ENCODE measurements at places on chromosomes 16 and 17. TPM values are rescaled to one million over a fixed set of nuclear protein-coding genes. Genes with fewer than 3 reads are reported as not detected.

- no peak for DNase-seq
Observed at GRCh38 chr16:75121949-75122568, 5.5 kb upstream of the LDHD start.

Gene TBC1D3
- total RNA-seq: not detected

- DNase-seq: no peak
Observed at GRCh38 chr17:16977932-16978331, 6.0 kb upstream of the TNFRSF13B start.

GRCh38 chr17:19709841-19710240, 6.5 kb downstream of the SLC47A2 start:
- no peak for DNase-seq

GRCh38 chr16:67563708-67564468, 1.6 kb downstream of the CTCF start:
- no peak for DNase-seq

GRCh38 chr17:45307290-45308015, 9.4 kb downstream of the MAP3K14 start:
- DNase-seq: no peak

Gene KRT36
- not detected for total RNA-seq

GRCh38 chr17:79192503-79193351, 118.1 kb downstream of the ENGASE start:
- DNase-seq: no peak

DNA sequence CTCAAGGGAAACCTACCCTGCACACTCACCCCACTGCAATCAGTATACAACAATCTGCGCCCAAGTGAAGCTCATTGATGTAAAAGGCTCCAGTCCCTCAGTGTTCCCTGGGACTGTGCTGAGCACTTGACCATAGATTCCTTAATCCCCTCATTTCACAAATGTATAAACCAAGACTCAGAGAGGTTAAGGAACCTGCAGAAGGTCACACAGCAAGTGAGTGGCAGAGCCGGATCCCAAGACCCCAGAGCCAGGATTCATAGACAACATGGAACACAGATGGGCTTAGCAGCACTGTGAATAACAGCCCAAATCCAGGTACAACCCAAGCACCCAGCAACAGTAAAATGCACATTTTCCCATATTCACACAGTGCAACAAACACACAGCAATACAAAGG, 225.7 kb downstream of the C16orf78 start:
- no peak for DNase-seq

Gene CCL5
- 5.5 TPM for total RNA-seq

GRCh38 chr17:34398990-34399389, 36.0 kb upstream of the CCL1 start:
- no peak for DNase-seq

Gene HS3ST3A1
- total RNA-seq: not detected

DNA sequence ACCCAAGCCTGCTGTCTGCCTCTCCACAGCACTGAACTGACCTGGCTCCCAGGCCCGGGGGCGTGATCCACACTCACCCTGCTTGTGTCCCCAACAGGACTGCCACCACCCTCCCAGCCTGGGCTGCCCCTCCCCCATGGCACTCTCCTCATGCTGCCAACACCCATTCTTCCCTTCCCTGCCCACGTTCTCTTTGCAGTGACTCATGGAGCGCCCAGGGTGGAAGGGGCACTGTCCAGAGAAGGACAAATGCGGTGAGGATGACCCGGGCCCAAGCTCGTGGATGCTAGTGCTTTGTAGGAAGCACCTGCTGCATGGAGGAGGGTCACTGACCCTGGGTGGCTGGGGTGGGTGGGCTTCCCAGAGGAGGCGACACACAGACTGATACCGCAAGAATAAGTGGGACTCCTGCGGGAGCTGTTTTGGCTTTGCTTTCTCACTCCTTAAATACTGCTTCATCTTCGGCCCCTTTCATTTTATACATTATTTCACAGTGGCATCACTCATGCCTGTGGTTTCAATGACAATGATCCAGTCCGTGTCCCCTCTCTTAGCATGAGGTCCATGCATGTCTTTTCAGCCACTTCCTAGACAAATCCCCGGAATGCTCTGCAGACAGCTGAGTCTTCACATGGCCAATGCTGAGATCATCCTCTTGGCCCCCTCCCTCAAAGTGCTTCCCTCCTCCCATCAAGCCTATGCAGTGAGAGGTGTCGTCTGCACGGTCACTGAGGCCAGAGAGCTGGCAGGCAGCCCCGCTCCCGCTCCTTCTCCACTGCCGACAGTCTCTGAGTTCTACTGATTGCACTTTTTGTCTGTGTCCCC, 17.6 kb downstream of the CDK5R1 start:
- no peak for DNase-seq

- DNase-seq: no peak
Observed at GRCh38 chr17:44267165-44267455, 825 bp downstream of the SLC4A1 start.

Gene NLRC3
- total RNA-seq: 0.65 TPM

DNA sequence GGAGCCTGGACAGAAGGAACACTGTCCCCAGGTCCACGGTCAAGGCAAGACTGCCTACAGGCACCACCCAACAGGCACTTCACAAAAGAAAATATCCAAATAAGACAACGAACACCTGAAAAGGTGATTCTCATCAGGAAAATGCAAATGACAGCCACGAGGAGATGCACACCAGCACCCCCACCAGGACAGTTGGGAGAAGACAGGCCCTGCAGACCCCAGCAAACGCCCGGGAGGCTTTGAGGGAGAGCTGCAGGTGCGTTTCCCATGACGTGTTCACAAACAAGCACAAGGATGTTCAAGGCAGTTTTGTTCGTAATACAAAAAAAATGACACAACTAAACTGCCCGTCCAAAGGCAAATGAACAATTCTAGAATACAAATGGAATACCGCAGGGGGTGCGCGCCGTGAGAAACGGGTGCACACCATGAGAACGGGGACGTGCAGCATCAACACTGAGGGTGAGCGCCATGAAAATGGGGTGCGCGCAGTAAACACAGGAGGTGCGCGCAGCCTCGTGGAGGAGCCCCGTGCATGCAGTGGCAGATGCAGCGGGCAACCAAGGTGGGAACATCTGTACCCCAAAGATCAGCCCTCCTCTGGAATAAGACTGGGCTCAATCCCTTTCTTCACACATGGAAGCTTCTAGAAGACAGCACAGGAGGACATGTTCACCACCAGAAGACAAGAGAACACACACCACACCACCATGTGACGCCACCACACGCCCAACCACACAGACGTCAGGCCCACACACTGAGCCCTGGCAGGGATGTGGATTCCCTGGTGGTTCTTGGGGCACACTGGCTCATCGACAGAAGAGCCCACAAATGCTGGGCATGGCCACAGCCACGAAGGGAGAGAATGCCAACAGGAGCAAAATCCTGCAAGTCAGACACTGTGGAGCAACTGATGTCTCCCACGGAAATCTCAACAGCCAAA, 91.2 kb downstream of the ZNF778 start:
- no peak for DNase-seq

Gene QRICH2
- total RNA-seq: 1.2 TPM

GRCh38 chr16:71276589-71277334, 12.4 kb downstream of the CMTR2 start:
- DNase-seq: no peak

DNA sequence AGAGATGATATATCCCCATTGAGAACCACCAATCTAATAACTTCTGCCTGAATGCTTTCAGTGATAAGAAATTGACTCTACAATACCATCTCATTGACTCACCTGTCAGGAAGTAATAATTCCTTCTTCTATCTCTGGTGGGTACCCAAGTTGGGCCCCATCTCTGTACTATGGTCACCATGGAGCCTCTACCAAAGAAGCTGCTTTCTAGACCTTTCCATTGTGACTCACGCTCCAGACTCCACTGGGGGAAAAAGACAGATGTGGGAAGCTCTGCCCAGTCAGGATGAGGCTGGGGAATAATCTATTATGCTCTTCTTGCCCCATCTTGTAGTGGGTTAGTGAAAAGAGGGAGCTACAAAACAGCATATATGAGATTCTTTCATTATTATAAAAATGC, 100.4 kb downstream of the COPRS start:
- no peak for DNase-seq

DNA sequence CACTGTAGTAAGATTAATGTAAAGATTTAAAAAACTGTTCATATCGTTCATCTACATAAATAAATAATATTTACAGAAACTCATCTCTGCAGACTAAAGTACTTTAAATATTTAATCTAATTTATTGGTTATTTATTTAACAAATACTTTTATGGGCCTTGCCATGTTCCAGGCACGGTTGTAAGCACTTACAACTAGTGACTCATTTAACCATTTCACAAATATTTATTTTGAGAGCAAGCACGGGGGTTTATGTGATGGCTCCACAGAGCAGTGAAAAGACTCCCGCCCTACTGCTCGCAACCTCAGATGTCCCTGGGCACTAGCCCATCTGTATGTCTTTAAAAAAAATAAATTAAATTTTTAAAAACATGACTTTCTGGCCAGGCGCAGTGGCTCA, 575.9 kb downstream of the WWOX start:
- DNase-seq: no peak

- DNase-seq: no peak
Observed at GRCh38 chr17:45265821-45266220, 3.9 kb upstream of the SPATA32 start.

DNA sequence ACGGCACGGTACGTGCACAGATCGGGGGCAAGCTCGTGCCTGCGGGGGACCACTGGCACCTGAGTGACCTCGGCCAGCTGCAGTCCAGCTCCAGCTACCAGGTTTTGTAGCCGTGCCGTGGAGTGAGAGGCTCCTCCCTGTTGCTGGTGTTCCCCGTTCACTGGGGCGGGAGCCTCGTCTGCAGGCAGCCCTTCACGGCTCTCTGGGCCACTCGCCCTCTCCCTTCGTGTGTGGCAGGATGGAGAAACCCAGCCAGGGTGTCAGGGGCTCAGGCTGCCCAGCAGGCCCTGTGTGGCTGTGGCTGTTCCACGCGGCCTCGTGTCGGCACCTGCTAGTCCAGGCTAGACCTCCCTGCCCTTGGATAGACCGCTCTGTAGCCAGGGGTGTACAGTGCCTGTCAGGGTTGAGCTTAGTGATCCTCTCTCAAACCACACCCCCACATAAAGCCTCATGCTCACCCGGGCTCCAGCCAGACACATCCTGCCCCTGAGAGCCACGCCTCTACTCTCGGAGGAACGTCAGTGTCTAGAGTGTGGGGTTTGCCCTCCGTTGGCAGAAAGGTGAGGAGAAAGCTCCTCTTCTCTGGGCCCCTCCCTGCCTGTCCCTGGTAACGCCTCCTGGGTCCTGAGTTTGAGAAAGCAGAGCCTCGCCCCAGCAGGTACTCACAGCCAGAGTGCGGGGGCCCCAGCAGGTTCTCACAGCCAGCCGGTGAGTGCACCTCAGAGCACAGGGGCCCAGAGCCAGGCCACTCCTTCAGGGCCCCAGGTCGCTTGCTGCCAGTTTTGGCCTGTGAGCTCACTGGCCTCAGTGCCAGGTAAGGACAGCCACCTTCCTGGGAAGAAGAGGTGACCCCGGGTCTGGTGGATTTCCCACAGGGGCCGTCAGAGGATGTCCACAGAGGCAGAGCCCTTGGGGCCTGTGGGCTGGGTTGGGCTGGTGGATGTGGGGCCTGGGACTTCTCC, 27.7 kb downstream of the NME3 start:
- DNase-seq: no peak

DNA sequence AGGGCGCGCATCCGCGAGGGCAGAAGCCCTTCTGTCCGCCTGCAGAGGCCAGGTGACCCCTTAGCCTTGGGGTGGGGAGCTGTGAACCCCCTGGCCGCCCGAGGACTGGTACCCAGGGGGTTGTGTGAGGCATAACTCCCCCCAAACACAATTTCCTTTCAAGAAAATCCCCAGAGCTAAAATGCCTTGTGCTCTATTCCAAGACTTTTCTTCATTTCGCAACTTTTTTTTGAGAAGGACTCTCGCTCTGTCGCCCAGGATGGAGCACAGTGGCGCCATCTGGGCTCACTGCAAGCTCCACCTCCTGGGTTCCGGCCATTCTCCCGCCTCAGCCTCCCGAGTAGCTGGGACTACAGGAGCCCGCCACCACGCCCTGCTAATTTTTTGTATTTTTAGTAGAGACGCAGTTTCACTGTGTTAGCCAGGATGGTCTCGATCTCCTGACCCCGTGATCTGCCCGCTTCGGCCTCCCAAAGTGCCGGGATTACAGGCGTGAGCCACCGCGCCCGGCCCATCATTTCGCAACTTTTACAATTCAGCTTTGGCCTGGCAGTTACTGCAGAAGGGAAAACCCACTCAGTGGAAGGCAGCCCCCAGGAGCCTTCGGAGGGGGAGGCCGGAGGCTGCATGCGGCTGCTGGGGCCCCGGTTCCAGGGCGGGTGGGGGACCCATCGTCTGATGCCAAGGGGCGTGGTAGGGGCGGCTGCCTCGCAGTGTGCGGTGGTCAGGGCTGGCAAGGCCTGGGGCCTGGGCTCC, 963 bp upstream of the APRT start:
- no peak for DNase-seq

Gene PIPOX
- 0.84 TPM for total RNA-seq

DNA sequence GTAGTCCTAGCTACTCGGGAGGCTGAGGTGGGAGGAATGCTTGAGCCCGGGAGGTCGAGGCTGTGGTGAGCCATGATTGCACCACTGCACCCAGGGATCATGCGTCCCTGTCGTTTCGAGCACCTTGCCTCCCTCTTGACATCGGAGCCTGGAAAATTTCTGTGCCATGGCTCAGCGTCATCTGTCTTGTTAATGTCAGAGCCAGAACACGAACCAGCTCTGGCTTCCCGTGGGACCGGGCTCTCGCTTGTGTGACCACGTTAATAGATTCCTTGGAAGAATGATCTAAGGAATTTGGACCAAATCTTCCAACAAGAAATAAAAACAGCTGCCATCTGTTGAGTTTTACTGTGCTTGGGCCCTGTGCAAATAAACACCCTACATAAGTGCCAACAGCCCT, 117.7 kb downstream of the ABCC1 start:
- no peak for DNase-seq

Gene PSME3IP1
- total RNA-seq: 50.9 TPM

GRCh38 chr17:59893676-59894100, 767 bp downstream of the RPS6KB1 start:
- DNase-seq: no peak

Gene GAST
- total RNA-seq: not detected

- DNase-seq: no peak
Observed at GRCh38 chr17:66273586-66273848, 28.9 kb upstream of the PRKCA start.

Gene MAPT
- total RNA-seq: 18.2 TPM

Gene GRIN2A
- total RNA-seq: 0.13 TPM

- no peak for DNase-seq
Observed at GRCh38 chr16:25783226-25783625, 91.5 kb downstream of the HS3ST4 start.

Gene EVPLL
- total RNA-seq: 0.36 TPM

GRCh38 chr16:81366316-81366932, 51.7 kb downstream of the GAN start:
- DNase-seq: no peak

DNA sequence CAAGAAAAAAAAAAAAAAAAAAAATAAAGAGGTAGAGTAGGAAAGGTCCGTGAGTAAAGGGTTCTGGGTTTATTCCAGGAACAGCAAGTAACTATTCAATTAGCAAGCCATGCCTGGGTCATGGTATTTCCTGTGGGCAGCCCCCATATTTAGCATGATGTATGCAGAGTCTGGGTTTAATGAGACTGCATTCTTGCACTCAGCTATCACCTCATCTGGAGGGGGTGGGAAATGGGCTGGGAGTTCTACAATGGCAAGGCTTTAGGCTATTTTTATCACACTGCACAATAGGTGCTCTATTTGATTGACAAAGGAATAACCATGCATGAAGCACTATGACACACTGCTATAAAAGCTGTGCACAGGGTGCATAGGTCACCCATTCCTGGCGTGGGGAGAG, 104.0 kb upstream of the CCL2 start:
- no peak for DNase-seq
